ENCODE measurements at places on chromosomes 7 and 10. TPM values are rescaled to one million over a fixed set of nuclear protein-coding genes. Genes with fewer than 3 reads are reported as not detected.

SHTN1 gene
- total RNA-seq = 2.2 TPM

DNA sequence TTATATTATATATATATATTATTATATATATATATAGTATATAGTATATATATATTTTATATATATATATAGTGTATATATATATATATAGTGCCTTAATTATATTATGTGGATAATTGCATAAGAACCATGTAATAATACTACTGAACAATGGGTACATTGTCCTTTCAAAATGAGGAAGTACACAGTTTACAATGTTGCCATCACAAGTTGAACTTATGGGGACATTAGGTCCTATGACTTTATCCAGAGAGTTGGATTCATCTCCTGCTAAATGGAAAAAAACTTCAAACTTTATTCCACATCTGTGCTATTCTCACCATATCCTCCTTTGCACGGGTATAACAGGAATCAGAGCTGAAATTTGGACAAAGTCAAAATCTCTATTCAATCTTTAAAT is 105.0 kb upstream of the AGR3 start:
- no peak for DNase-seq

- no peak for DNase-seq
Observed at GRCh38 chr10:43693602-43694001, 44.9 kb upstream of the ZNF32 start.

GRCh38 chr10:112926906-112927688 is 22.9 kb upstream of the TCF7L2 start:
- DNase-seq = no peak

CYP3A7 gene
- total RNA-seq = not detected

DNA sequence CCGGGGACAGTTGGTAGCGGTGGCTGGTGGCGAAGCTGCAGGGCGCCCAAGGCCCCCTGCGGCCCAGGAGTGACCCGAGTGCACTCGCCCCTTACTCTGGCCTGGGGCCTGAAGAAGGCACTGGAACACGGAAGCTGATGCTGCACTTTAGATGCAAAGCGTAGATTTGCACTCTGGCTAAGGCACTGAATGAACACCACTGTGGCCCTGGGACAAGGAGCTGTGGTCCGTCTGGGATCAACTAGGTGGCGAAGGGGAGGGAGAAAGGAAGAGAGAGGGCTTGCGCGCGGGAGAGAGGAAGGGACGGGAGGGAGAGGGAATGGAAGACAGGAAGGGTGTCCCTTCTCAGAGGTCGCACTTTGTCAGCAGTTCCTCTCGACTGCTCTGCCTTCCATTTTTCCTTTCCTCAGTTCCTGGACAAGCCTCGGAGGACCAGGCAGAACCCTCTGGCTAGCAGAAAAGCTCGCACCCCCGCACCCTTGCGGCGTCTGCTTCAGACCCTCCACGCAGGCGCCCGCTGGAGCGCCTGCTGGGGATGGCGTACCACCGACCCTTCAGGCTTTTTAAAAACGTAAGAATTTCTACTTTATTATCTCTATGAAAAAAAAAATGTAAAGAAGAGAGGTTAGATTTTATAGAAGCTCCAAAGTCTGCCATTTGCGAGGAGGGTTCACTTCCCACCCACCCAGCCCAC is 1.2 kb downstream of the FERD3L start:
- DNase-seq = no peak

DNA sequence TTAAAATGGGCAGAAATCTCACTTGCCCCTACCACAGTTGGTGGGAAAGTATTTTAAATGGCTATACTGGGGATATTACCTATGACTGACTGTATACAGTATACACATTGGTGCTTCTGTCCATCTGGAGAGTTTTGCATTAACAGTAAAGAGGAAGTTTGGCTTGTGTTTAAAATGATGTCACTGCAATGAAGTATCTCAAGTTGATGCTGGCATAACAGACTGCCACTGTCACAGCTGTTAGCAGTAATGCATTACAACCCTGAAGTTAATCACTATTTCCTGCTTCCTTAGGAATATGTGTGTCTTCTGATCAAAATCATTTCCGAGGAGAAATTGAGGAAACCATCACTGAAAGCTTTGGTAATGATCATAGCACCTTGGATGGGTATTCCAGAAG is 1.9 kb downstream of the DKK1 start:
- DNase-seq = no peak
